Stimulated activated CD4-positive, alpha-beta T cell treated with anti-CD3 and anti-CD28 coated beads, Interleukin-1b, Interleukin-23, amount 100 ng/mL, for 24 hours (primary cell): ENCODE measurements at places on chromosomes 6 and 20.

DNA sequence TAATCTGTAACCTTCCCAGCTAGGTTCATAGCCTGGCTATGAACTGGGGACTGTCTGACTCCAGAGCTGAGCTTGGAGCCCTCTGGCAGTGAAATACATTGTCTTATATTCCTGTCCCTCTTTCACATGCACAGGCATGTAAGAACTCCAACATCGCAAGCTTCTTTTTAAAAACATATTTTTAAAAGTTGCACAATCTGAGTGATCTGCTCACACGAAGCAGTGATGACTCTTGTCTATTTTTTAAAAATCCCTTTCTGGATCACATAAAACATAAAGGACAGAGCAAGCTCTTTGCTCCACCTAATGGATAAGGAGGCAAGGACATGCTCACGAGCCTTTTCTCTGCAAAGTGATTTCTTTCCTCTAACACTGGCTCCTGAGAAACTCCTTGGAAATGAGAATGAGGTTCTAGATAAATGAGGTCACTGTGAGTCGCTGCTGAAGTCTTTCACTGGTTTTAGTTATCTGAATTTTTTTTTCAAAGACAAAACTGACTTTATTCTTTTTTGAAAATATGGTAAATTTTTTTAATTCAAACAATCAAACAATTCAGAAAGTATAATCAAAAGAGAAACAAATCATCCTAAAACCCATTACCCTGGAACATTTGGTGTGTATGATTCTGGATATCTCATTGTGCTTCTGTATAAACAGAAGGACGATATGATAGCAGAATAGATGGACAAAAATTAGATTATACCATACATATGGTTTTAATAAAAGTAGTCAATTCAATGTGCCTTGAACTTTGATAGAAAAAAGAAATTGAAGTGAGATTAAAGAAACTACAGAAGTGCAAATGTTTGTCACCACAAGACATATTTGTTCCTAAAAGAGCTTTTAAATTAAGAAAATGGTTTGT lies 30.8 kb downstream of the IL20RA start:
- DNase-seq: no peak

DNA sequence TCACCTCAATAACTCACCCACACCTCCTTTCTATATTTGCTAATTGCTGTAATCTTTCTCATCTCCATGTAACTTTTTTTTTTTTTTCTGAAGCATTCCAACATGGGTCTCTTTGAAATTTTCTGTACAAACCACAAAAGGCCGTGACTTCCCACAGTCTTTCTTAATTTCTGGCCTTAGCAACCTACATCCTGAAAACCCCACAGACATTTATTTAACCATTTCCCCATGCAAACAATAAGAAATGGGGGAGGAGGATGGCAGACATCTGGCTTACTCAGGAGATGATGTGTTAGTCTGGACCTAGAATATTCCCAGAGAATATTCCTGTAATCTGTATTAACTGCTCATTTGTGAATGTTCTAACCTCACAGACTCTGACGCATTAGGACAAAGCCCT lies 57.6 kb downstream of the MEP1A start:
- no peak for DNase-seq

- no peak for DNase-seq
Measured at GRCh38 chr6:78623554-78623953, 243.8 kb upstream of the IRAK1BP1 start.

DNA sequence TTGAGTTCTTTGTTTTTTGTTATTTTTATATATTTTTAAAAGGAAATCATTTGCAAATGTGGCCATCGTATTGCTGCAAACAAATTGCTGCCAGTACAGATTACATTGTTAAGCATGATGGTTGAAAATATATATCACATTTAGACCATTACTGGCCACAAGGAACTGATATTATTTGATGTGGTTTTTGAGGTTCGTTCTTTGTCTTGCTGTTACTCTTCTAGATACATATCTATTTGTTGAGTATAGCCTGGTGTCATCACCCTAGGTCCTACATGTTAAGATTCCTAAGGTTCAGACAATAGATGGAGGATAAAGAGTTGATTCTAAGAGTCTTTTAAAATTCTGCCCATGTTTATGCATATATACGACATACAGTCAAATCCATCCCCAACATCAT lies 306.0 kb downstream of the FARS2 start:
- DNase-seq: no peak

DNA sequence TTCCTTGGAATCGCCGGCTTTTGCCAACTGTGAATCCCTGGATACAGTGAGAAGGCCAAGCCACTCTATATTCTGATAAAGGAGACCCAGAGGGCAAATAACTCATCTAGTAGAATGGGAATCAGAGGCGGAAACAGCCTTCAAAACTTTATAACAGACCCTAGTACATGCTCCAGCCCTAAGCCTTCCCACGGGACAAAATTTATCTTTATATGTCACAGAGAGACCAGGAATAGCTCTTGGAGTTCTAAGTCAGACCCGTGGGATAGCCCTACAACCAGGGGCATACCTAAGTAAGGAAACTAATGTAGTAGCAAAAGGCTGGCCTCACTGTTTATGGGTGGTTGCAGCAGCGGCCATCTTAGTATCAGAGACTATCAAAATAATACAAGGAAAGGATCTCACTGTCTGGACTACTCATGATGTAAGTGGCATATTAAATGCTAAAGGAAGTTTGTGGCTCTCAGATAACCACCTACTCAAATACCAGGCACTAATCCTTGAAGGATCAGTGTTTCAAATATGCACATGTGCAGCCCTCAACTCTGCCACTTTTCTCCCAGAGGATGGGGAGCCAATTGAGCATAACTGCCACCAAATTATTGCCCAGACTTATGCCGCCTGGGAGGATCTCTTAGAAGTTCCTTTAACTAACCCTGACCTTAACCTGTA lies 29.5 kb downstream of the CEP85L start:
- DNase-seq: no peak

- no peak for DNase-seq
Measured at GRCh38 chr20:41126719-41127118, 10.6 kb upstream of the PLCG1 start.

DNA sequence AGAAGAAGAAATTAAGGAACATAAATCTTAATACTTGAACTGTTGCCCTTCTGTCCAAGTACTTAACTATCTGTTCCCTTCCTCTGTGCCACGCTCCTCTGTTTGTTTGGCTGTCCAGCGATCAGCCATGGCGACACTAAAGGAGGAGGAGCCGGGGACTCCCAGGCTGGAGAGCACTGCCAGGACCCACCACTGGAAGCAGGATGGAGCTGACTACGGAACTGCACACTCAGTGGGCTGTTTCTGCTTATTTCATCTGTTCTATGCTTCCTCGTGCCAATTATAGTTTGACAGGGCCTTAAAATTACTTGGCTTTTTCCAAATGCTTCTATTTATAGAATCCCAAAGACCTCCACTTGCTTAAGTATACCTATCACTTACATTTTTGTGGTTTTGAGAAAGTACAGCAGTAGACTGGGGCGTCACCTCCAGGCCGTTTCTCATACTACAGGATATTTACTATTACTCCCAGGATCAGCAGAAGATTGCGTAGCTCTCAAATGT lies 17.1 kb downstream of the IRF4 start:
- DNase-seq: no peak
